ENCODE measurements at places on chromosomes 16 and 17.
A peak's percentile ranks its signal among the peaks of the same experiment; 100 is the strongest.

DNA sequence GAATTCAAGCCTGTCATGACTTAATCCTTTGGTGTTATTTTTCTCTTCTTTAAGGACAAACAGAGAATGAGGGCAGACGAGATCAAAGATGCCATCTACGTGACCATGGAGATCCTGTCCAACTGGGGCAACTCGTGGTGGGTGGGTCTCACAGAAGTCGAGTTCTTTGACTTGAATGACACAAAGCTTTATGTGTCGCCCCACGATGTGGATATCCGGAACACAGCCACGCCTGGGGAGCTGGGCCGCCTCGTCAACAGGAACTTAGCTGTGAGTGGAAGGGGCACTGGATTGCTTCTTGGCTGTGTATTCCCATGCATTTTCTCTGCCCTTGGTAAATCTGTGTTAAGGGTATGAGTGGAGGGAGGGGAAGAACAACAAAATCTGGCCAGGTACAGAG is 158.7 kb downstream of the KATNIP start:
- DNase-seq = no peak

GRCh38 chr17:8013731-8014557 is 11.5 kb downstream of the GUCY2D start:
- no peak for DNase-seq

- no peak for DNase-seq
Observed at GRCh38 chr16:11593581-11593980, 6.9 kb upstream of the LITAF start.

DNA sequence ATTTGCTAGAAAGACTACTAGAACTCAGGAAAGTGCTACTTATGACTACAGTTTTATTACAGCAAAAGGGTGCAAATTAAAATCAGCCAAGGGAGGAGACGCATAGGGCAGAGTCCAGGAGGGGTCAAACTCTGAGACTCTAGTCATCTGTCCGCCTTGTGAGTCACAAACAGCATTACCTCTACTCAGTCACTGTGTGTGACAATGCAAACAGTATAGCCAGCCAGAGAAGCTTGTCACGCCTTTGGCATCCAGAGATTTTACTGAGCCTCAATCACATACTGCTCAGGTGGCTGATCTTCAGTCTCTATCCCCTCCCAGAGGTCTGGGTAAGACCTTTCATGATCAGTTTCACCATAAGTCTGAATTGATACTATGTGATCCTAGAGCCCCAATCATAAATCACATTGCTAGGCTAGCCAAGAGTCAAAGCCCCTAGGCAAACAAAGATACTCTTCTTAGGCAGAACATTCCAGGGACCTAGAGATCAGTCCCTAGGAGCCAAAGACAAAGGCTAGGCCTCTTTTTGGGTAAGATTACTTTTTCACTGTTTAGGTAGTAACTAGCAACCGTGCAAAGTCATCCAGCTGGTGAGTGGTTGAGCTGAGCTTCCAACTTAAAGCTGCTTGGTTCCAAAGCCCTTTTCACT is 48.8 kb upstream of the CLEC19A start:
- DNase-seq = no peak

GRCh38 chr17:71434716-71435115 is 686.1 kb upstream of the SOX9 start:
- no peak for DNase-seq

- no peak for DNase-seq
Observed at GRCh38 chr16:31373235-31373634, 18.3 kb downstream of the ITGAX start.

- peak; percentile 100 for DNase-seq
Observed at GRCh38 chr17:51056813-51057510, 63.7 kb downstream of the SPAG9 start.

DNA sequence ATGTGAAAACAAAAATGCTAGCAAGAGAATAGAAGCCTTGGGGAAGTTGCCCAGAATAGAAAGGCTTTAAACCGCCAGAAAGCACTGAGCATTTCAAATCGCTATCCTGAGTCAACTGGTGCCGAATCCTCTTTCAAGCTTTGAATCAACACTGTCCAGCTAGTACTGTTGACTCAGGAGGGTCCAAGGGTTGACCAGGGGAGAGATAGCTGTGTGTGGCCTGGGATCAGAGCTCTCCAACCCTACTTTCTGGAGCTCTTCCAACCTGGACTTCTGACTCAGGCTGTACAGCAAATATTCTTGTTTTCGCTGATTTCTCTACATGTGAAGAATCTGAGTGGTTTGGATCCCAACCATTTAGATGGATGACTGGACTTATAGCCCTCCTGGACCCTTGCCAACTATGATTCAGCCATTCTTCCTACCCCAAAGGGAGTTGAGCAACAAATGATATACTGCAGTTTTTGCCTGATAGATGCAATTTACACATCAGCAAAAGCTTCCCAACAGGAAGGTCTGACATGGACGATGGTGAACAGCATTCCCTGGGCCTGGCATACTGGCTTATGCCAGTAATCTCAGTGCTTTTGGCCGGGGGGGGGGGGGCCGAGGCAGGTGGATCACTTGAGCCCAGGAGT is 154.0 kb upstream of the SDK2 start:
- DNase-seq = peak; percentile 94

DNA sequence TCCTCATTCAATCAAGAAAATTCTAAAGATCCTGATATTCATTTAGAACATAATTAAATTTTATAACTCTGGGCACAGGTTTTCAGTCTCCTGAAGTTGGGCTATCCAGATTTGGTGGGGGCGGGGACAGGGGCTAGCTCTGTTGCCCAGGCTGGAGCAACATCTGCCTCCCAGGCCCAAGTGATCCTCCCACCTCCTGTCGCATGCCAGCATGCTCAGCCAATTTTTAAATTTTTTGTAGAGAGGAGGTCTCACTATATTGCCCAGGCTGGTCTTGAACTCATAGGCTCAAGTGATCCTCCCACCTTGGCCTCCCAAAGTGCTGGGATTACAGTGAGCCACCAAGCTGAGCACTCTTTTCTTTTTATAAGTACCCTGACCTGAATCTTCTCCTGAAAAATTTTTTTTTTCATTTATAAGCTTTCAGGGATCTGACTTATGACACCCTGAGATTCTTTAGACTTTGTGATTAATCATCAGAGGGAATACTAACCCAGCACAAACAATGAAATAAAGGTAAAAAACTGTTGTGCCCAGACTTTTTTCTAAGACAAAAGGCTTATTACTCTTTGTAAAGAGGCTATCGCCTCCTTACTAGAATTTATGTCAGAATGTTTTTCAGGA is 62.6 kb downstream of the TUBD1 start:
- DNase-seq = peak; percentile 70

GRCh38 chr16:22386976-22387375 is 12.6 kb upstream of the CDR2 start:
- DNase-seq = peak; percentile 92

DNA sequence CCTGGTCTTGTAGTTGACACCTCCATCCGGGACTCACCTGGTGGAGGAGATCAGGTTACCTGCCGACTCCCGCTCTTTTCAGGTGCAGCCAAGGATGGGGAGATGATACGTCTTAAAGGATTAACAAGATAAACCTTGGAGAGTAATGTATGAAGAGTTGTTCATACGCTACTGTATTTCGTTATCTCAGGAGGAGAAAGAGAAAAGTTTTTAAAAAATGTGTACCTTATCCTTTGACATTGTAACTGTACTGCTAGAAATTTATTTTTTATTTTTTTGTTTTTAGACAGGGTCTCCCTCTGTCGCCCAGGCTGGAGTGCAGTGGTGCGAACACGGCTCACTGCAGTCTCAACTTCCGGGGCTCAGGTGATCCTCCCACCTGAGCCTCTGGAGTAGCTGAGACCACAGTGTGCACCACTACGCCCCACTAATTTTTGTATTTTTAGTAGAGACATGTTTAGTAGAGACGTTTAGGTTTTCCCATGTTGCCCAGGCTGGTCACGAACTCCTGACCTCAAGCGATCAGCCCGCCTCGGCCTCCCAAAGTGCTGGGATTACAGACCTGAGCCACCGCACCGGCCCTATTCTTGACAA is 764 bp upstream of the SMURF2 start:
- no peak for DNase-seq

DNA sequence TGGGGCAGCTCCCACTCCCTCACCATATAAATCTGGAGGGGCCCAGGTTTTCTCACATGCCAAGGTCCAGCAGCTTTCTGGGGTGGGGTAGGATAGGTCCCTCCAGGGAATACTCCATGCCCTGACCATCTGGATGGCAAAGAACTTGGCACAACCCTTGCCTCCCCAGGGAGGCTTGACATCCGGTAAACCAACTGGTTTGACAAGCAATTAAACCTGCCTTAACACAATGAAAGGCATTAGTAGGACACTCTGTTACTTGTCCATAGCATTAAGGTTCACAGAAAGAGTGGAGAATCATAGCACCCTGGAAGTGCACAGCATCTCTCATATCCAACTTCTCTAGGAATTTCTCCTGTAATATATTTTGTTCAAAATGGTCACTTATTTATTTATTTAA is 63.9 kb upstream of the MAF start:
- DNase-seq = no peak

GRCh38 chr16:50704245-50704644 is 10.8 kb downstream of the NOD2 start:
- DNase-seq = no peak

GRCh38 chr17:62765351-62765750 is 42.8 kb downstream of the MARCHF10 start:
- no peak for DNase-seq

DNA sequence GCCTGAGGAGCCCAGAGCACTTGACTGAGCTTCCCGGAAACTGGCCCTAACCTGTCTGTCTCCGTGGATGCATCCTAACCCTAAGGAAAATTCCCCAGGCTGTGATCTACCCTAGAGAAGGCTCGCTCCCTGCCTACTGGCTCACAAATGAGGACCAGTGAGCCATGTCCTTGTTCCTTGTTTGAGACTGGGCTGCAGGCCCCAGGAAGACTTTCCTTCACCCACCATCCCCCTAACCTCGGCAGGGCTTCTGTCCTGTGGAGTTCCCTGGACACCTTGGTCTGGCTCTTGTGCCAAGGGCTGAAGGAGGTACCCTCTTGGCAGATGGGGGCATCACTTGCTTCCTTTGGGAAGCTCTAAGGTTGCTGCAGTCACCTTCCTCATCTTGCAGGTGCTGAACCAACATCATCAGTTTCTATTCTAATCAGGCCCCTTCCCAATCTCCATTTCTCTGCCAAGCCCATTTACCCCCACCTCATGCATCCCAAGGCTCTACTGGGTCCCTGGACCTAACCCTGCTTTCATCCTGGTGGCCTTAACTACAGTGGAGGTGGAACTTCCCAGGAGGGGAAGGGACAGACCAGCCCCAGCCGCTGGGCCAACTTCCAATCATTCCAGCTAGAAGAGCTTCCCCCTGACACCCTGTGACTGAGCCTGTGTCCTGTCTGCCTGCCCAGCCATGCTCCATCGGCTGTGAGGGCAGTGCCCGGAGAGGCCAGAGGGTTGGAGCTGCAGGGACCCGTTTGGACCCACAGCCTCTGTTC is 12.4 kb downstream of the RNF40 start:
- DNase-seq = no peak

DNA sequence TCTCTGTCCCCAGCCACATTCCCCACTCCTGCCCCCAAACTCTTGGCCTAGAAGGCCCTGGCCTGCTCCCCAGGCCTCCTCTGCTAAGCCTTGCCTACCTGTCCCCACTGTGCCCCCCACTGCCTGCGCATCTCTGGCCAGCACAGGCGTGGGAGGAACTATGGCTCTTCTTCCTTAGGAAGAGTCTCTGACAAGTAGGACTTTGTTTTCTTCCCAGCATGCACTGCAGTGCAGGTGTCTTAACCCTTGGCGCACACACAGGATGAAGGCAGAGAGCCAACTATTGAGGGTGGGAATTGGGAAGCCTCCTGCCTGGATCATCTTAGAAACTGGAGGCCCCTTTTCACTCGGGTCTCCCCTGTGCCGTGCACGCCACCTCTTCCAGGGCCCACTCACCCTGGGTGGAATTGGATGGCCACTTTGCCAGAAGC is 3.6 kb downstream of the AMDHD2 start:
- no peak for DNase-seq

DNA sequence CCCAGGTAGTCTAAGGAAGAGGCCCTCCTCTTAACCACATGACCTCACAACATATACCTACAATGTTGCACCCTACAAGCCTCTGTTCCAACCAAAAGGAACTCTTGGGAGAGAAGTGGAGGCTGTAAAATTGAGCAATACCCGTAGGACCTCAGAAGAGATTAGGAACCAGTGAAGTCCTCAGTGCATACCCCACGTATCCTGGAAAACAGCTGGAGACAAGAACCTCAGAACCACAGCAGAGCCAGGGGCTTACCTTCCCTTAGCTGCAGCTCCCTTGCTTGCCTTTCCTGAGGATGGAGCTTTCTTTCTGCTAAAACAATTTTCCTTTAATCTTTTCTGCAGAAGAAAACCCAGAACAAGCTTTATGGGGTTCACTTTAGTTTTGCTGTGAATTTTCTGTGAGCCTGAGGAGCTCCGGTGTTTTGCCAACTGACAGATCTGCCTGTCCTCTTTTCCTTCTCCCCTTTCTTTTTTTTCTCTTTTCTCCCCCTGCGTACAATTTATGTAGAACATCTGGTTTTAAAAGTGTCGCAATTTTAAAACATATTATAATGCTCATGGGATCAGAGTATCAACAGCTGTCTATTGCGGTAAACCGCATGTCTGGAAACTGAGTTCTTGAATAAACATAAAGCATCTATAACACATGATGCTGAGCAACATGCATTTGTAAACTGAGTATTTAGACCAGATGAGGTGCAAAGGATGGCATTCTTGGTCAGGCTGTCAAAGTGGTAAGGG is 226.4 kb upstream of the MAF start:
- DNase-seq = no peak

- no peak for DNase-seq
Observed at GRCh38 chr17:7705269-7706255, 560 bp downstream of the EFNB3 start.

- DNase-seq = no peak
Observed at GRCh38 chr17:50349243-50349600, 3.3 kb downstream of the XYLT2 start.

DNA sequence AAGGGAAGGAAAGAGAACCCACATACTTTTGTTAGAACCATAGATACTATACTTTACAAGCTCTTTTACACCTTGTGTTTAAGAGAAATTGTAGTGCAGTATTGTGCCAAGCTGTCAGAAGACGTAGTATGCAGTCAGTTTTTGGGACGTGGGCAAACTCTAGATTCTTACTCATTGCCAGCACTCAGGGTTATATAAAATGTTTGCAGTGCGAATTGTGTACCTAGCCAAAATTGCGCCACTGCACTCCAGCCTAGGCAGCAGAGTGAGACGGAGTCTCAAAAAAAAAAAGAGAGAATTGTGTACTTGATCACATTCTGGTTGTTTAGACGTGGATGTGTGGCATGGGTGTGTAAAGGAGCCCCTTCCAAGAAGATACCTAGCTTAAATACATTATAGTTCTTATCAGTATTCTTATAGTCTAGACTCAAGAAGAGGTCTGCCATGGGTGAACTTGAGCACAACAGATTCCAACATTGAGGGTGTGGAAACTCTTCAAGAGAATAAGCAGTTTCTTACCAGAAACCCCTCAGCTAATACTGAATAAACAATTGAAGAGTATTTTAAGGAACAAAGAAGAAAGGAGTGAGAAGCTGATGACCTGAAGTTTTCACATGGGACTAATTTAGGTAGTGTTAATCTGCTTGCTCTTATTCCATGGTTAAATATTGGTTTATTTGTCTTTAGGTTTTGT is 27.4 kb upstream of the MRC2 start:
- no peak for DNase-seq

- DNase-seq = no peak
Observed at GRCh38 chr16:68236137-68236825, 354 bp upstream of the ESRP2 start.
